ENCODE measurements at places on chromosomes 3 and 15. TPM values are rescaled to one million over a fixed set of nuclear protein-coding genes. Genes with fewer than 3 reads are reported as not detected.

Gene ADAMTS17
- 0.86 TPM for total RNA-seq

Gene NEK10
- total RNA-seq, result 0.23 TPM

Gene CD200R1
- not detected for total RNA-seq

Gene GABRR3
- total RNA-seq, result not detected

Gene STAC
- 4.9 TPM for total RNA-seq

Gene PROS1
- 2.3 TPM for total RNA-seq

Gene SMAD3
- 21.2 TPM for total RNA-seq

Gene CAMK2N2
- 1.4 TPM for total RNA-seq

Gene TGM5
- 0.16 TPM for total RNA-seq

Gene MINAR1
- total RNA-seq, result 0.08 TPM

Gene ZNF80
- total RNA-seq, result not detected

Gene GRM7
- total RNA-seq, result not detected

Gene RTP4
- not detected for total RNA-seq
